ENCODE measurements at places on chromosomes 6 and 20.
A peak's percentile ranks its signal among the peaks of the same experiment; 100 is the strongest.

- DNase-seq = no peak
Observed at GRCh38 chr6:163490826-163491577, 76.5 kb downstream of the QKI start.

- no peak for DNase-seq
Observed at GRCh38 chr6:56866917-56867522, 87.9 kb upstream of the BEND6 start.

DNA sequence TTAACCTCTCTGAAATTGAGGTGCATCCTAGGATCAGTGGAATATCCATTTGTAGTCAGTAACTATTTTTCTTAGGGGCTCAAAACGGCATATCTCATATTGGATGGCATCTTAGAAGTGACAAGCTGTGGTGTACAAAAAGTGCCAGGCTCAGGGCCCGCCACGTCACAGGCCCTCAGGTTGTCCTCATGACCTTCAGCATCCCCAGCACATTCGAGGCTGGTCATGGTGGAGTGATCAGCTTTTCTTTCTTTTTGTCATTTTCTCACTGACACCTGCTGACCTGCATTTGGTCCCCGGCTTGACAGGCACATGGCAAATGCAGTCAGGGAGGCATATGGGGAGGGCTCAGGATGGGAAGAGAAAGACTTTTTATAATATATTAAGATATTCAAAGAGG, 7.1 kb upstream of the E2F1 start:
- DNase-seq = no peak

- DNase-seq = no peak
Observed at GRCh38 chr6:12162213-12162612, 127.9 kb upstream of the EDN1 start.

DNA sequence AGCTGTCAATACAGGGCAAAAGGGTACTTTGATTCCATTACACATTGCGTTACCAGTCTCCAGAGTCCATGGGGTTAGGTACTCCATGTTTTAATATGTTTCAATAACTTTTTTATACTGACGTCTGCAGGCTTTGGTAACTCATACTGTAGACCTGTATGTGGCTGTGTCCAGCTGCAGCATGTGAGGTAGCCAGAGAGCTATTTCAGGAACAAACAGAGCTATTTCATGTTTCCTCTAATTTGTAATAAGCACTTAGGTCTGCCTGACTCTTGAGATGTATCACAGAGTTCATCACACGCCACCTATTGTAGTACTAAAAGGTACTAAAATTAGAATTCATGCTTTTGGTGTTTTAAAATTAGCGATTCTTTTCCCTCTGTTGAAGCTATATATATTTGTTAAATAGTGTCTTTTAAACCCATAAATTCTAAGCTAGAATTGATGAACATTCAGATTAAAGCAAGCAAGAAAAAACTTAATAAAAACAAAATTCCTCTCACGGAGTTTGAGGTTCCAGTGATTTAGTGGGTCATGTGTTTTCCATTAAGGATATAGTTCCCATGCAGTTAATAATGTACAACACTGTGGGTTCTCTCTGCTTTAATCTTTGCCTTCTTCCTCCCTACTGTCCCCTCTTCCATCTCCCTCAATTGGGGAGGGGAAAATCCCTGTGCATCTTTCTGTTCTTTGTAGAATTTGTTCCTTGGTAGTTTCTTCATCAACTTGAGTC, 37.0 kb downstream of the FOXO3 start:
- DNase-seq = no peak

GRCh38 chr6:152398993-152399392, 238.2 kb downstream of the SYNE1 start:
- no peak for DNase-seq

DNA sequence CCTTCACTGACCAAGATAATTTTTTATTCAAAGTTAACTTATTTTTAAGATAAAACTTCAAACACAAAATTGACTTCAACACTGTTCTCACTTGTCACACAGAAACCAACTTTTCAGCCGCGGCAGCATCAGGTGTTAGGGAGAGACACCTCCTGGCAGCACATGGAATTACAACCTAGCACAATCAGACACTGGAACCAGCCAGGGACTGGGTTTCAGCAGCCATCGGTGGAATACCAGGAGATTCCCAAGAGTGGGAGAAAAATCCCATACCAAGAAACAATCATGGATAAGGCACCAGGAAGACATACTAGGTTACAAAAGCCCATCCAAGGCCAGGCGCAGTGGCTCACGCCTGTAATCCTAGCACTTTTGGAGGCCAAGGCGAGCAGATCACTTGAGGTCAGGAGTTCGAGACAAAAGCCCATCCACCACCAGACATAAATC, 70.0 kb downstream of the SNX5 start:
- DNase-seq = peak; percentile 81

GRCh38 chr6:44906761-44907160, 421.4 kb upstream of the RUNX2 start:
- no peak for DNase-seq

DNA sequence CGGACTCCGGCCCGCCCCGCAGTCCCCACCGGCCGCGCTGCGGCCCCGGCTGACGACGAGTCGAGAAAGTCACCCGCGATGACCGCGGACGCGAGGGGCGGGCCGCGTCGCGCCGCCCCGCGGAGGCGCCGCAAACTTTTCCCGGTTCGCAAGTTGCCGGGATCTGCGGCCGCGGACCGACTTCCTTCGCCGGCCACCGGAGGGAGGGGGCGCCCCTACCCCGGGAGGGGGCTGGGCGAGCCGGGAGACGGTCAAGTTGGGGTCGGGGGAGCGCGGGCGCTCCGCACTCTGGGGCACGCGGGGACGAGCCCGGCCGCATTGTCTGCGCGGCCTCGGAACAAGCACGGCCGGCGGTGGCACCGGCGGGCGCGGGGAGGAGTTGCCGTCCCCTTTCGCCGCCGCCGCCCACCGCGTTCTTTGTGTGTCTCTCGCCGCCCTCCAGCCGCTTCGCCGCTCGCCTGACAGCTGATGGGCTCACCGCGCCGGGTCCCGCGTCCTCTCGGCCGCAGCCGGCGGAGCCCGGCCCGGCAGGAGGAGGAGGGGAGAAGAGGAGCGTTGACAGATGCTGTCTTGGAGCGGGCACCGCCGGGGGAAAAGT, 131.6 kb downstream of the OGFRL1 start:
- no peak for DNase-seq

GRCh38 chr6:105402090-105402938, 568 bp downstream of the PREP start:
- peak; percentile 47 for DNase-seq

DNA sequence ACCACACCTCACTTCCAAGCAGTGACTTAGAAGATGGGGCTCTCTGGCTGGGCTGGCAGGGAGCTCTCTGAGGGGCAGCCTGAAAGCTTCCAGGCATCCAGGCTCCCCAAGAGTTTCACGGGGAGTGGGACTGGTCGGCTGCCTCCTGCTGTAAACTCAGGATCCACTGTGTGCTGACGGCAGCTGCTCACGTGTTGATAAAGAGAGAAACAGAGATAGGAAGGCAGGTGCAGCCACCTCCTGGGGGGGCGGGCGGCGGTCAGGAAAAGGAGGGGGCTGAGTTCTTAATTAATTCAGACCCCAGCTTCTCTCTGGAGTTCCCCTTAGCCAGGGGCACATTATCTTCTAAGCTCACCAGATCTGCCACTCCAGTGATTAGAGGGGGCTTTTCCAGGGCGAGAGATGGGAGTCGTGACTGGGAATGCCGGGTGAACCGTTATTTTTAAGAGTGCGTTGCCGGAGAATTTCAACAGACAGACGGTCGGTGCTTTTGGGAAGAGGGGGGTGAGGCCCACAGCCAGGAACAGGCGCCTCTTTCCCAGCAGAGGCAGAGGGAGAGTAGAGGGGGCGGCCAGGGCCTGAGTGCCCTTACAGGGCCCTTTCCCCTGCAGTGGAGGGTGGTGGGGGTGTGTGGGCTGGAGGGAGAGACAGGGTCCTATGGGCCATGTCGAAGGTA, 70.9 kb downstream of the CD40 start:
- no peak for DNase-seq

DNA sequence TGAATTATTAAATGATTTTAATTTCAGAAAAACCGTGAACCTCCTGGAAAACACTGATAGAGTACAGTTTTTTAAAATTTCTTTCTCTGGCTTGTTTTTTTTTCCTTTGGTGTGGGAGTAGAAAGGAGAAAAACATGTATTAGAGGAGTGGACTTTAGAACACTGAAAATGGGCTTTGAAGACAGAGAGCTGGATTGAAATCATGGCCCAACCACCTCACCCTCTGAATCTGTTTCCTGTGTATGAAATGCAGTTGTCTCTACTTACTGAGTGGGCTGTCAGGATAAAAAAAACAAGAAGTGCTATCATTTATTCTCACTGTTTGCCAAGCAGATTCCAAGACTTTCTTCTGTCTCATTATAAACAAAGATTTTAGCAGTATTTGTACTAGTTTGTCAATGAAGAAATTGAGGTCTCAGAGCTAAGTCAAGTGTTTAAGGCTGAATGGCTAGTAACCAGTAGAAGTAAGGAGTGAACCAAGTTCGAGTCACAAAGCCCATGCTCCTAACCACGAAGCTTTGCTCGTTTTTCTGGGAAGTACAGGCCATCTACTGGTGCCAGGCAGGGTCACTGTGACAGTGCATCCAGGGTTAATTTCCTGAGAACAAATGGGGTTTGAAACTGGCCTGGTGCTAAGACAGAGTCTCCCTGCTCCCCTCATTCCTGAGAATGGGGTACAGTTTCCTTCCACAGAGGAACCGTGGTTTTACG, 256.4 kb downstream of the TMEM242 start:
- peak; percentile 38 for DNase-seq
